Smooth muscle cell of the coronary artery (primary cell): ENCODE measurements at places on chromosomes 11 and 22. TPM values are rescaled to one million over a fixed set of nuclear protein-coding genes. Genes with fewer than 3 reads are reported as not detected.

Gene ARHGEF12
- 51.4 and 54.5 TPM in 2 replicates for total RNA-seq

Gene FOLR3
- 5.5 TPM in 1 of 2 replicates, not detected in the other for total RNA-seq

Gene RPS6KA4
- 39.3 and 51.6 TPM in 2 replicates for total RNA-seq

Gene NPAS4
- not detected in 2 replicates for total RNA-seq

Gene FXYD2
- not detected in 2 replicates for total RNA-seq
